Stimulated activated CD4-positive, alpha-beta T cell treated with anti-CD3 and anti-CD28 coated beads, Interleukin-1b, Interleukin-23, amount 100 ng/mL, for 48 hours (primary cell): ENCODE measurements at places on chromosomes 2 and 18.

GRCh38 chr2:75632813-75633212, 13.8 kb upstream of the MRPL19 start:
- DNase-seq: no peak

DNA sequence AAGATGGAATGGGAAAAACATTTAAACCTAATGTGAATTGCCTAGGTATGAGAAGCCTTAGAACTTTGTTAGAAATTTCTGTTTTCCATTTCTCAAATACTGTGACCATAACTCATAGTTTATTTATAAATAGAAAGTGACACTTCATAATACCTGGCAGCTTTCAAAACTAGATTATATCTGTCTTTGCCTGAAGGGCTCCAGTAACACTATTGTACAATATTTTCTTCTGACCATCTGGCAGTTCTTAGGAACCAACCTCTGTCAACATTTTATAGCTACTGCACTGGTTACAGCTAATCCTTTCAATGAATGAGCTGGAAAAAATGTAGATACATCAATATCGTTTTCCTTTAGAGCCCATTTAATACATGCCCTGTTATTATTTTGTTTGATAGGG, 237.4 kb downstream of the CAMKMT start:
- no peak for DNase-seq

DNA sequence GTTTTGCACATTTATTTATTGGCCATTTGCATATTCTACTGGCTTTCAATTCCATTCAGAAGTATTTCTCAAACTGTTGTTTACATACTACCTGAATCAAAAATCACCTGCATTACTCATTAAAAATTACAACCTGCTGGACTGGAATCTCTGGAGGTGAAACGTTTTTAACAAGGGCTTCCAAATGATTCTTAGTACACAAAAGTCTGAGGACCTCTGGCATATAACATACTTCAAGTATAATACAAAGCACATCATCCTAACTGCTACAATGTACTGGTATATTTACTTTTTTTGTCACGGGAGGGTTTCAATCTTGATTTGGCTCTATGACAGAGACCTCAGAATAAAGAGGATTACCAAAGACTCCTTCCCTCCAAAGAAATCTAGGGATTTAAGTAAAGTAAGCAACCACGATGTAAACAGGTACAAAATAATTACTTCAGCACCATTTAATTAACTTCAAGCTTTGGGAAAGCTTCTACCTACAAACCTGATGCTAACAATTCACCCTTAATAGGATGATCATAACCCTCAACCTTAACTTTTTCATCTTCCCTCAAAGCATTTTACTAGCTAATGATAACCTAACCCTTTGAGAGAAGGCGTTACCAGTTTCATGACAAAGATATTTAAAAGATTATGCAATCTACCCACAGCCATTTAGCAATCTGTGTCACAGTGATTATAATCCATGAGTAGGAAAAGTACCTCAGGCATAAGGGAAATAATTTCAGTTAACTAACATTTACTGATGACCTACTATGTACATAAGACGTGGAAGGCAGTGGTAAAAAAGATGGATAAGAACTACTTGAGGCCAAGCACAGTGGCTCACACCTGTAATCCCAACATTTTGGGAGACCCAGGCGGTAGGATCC, 24.7 kb downstream of the ATAD2B start:
- no peak for DNase-seq

DNA sequence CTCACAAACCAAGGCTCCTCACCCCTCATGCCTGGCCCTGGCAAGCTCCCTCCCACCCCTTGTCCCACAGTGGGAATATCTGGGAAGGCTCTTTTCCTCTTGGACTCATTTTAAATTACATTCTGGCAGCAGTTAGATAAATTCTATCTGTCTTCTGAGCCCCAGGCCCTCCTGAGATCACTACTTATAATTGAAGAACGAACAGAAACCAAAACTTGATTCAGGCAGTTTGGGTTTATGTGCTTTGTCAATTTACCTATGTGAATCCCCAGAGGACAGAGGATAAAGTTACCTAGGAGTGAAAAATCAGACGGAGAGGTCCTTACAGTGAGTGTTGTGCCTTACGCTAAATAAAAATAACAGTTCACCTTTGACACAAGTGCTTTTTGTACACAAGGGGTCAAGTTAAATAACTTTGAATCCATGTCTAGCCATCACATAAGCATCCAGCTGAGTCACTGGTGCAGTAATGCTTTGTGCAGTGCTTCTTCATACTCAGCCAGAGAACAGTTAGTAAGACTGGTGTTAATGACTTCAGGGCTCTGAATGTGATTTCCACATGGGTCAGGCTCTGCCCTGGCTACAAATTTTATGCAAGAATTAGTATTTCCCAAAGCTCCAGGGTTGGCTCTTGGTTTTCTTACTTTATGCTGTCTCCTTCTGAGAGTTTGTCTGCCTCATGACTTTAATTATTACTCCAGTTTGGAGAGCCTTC, 329.3 kb downstream of the INSIG2 start:
- DNase-seq: no peak

DNA sequence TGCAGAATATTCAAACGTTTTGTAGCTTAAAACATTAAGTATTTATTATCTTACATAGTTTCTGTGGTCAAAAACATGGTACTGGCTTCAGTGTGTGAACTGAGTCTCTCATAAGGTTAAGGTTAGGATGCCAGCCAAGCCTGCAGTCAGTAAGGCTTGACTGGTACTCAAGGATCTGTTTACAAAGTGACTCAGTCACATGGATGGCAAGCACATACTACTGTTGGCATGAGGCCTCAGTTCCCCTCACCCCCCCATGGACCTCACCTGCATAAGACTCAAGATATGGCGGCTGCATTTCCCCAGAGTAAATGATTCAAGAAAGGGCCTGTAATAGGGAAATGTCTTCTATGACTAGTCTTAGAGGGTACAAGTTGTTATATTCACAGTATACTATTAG, 1167.5 kb downstream of the DPP10 start:
- no peak for DNase-seq

- DNase-seq: no peak
These were observed 2.4 kb downstream of the BOK start for GRCh38 chr2:241560883-241561474.

GRCh38 chr18:47407736-47408135, 156.3 kb upstream of the SKOR2 start:
- no peak for DNase-seq

- no peak for DNase-seq
These were observed 144.8 kb downstream of the SMAD7 start for GRCh38 chr18:48805826-48806535.

DNA sequence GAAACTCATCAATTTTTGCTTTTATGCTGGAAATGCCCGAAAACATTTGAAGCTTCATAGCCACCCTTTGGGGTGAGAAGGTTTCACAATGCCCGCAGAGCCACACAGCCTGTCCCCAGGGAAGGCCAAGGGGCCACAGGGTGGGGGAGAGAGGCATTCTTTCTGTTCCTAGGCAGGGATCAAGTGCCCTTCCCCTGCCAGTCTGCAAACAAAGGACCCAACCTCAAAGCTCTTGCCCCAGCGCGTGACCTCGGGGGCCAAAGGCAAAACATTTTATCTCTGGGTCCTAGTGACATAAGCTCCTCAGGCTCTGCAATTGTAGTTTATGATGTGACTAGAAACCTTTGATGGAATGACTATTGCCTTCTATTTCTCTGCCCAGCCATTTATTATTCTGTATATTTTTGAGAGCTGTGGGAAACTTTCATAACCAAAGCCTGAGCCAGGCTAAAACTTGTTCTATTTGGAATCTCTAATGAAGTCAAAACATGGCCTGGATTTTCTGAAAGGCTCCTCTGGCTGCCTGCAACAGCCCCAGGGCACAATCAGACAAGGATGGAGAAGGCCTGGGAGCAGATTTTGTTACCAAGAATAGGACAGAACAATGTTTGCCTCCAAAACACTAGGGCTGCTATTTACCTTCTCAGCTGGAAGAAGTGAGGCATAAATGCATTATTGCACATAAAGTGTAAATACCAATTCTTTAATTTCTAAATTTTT, 137.2 kb upstream of the KCTD1 start:
- no peak for DNase-seq

DNA sequence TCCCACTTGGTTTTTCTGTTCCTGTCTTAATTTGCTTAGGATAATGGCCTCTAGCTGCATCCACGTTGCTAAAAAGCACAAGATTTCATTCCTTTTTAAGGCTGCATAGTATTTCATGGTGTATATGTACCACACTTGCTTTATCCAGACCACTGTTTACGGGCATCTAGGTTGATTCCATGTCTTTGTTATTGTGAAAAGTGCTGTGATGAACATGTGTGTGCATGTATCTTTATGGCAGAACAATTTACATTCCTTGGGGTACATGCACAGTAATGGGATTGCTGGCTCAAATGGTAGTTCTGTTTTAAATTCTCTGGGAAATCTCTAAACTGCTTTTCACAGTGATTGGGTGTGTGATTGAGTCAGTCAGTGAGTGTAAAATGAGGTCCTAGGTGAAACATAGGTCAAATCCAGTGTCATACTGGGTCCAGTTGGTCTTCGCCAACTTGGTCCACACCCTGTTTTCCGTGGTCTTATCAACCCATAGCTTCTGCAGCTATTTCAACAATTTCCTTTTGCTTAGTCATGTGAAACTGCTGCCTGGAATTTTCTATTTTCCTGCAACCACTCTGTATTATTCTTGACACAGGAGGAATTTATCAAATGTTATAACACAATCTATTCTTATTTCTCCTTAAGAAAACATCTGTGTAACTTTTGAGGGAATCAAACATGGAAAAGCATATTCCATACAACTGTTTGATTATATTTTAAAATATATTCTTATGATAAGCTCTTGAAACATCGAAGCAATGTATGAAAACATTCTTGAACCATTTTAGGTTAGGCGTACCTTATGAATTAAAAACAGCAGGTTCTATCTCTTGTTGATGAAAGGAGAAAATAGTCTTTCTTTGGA, 82.9 kb downstream of the ADCYAP1 start:
- no peak for DNase-seq

- no peak for DNase-seq
These were observed 6.5 kb upstream of the LGALSL start for GRCh38 chr2:64447317-64448040.

GRCh38 chr18:48084858-48085257, 154.4 kb upstream of the SMAD2 start:
- DNase-seq: no peak

DNA sequence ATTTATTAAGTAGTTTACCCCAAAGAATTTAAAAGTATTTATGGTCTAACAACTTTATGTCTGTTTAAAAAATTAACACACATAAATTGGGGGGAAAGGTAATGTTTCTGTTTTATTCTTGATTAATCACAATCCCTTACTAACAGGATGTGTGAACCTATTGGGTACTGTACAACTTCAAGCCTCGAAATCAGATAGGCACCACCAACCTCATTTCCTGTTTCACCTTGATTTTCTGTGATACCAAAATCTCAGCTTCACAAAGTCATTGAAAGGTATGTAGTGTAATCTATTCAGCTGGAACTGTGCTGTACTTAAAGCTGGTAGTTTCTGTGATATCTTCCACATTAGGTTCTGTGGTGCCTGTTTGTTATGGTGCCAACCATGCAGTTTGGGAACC, 4.0 kb downstream of the RNMT start:
- DNase-seq: no peak

DNA sequence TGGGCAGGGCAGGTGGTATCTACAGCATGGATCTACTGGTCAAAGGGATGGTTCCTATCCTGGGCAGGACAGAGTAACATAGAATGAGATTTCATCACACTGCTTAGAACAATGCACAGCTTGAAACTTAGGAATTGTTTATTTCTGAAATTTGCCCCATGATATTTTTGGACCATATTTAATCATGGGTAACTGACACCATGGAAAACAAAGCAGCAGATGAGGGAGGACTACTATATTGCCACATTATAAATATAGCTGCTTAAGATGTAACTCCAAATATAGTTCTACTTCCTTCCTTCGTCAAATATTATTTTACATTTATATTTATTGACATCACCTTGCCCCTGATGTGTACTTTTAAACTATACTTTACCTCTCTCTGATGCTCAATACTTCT, 254.7 kb downstream of the PTPRM start:
- no peak for DNase-seq

DNA sequence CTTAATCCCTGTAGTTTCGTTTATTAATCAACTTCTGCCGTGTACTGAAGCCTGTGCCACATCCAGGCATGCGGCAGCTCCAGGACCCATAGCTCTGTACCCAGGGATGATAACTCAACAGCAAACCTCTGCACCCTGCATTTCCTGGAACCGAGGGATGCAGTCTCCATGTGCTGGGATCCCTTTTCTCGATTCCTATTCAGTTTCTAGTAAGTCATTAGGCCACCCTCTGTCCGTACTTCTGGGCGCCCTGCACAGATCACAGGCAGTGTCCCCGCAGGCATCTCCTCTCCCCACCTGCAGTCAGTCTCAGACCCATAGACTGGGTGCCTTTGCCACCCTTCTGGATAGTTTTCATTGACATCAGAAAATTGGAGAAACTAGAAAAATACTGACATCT, 18.8 kb downstream of the TMEM18 start:
- no peak for DNase-seq

DNA sequence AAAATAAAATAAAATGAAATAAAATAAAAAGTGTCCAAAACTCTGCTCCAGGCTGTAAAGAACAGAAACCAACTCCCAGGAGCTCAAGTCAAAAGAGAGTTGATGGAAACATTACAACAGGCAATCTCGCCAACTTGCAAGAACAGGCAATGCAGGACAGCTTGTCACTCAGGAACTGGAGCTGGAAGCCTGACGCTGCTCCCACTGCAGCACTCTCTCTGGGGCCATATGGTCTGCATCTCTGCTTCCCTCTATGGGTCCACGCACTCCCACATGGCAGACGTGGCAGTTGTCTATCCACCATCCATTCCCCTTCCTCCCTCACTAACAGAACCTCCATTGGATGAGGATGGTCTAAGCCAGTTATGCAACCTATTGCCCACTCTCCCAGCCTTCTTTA, 23.3 kb upstream of the ARPC2 start:
- DNase-seq: no peak

- no peak for DNase-seq
These were observed 234.1 kb downstream of the FHOD3 start for GRCh38 chr18:36531636-36532035.

GRCh38 chr2:177123048-177123447, 89.5 kb upstream of the HNRNPA3 start:
- no peak for DNase-seq

GRCh38 chr2:169049142-169049541, 18.0 kb upstream of the ABCB11 start:
- no peak for DNase-seq

DNA sequence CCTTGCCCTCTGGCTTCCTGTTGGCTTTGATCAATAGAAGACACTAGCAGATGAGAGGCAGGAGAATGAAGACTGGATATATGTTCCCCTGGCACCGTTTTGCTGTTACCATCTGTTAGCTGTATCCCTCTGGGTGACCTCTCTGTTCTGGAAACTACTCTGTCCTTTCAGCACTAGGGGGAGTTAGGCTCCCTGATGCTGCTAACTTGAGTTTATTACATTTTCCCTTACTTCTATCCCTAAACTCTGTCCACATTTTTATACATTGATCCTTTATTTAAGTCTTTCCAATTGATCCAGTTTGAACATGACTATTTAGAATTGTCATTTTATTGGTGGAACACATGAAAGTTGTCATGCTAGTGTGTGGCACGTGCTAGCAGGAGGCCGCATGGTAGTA, 1014.3 kb upstream of the CDH2 start:
- no peak for DNase-seq

- no peak for DNase-seq
These were observed 163.5 kb upstream of the FBXO11 start for GRCh38 chr2:48069769-48070168.
